ENCODE measurements at places on chromosomes 6 and 20.

- no peak for DNase-seq
Observed at GRCh38 chr20:51803148-51803854, 980 bp upstream of the SALL4 start.

GRCh38 chr20:45032276-45032675 lies 66.0 kb downstream of the STK4 start:
- DNase-seq = no peak

- DNase-seq = no peak
Observed at GRCh38 chr20:43140726-43141125, 49.0 kb downstream of the PTPRT start.

- no peak for DNase-seq
Observed at GRCh38 chr6:155329460-155330132, 15.3 kb upstream of the TFB1M start.

DNA sequence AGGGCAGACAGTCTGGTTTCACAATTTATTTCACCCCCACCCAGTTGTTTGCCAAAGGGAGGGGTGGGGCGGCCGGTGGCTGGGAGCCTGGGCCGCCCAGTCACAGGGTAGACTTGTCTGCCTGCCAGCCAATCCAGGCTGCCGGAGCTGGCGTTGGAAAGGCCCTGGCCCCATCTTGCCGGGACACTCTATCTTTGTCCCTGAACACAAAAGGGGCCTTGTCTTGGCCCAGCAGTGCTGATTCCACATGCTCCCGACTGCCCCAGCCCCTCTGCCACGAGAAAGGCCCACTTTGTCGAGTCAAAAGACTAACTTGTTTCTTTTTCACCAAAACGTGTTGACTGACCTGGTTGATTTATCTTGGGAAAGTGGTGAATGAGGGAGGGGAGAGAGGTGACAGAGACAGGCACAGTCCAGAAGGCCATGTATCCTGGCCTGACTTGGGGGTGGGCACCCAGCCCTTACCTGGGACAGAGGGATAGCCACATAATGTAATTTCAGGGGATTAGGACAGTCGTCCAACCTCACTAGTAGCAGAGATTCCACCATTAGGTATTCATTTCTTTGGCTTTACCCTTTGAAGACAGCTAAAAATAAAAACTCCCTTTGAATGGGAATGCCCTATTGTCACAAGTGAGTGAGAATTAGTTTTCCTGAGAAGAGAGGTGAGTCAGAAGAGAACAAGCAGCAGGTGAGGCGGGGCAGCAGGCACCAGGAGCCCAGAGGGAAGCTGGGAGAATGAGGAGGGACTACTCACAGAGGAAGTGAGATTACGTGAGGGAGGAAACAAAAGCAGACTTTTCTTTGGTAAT lies 67.0 kb upstream of the SIRPA start:
- no peak for DNase-seq

GRCh38 chr6:14537030-14537429 lies 419.5 kb downstream of the CD83 start:
- no peak for DNase-seq

DNA sequence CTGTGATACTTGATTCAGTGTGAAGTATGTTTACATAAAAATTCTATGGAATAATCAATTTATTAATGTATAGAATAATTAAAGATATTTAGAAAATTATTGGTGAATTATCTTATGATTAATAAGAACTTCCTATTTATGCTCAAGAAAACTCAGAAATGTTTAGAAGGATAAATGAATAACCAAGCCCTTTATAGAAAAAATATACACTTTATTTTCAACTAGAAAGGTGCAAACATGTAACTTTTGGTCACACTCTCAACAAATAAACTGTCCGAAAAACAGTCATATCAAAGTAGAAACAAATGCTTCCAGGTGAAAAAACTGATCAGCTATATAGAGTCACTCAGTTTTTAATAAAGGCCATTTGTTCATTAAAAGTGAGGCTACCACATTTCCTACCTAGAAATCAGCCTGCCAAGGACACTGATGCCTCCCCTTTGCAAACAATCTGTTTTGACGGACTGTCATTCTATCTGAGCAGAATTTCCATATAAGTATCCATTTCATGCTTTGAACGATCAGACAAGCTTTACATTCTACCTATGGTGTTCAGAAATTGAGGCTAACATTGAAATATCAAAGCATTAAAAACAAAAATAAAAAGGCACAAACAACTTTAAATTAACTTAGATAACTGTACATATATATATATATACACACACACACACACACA lies 3.0 kb downstream of the CCN2 start:
- DNase-seq = no peak

GRCh38 chr20:40809361-40809760 lies 120.3 kb upstream of the MAFB start:
- DNase-seq = no peak

DNA sequence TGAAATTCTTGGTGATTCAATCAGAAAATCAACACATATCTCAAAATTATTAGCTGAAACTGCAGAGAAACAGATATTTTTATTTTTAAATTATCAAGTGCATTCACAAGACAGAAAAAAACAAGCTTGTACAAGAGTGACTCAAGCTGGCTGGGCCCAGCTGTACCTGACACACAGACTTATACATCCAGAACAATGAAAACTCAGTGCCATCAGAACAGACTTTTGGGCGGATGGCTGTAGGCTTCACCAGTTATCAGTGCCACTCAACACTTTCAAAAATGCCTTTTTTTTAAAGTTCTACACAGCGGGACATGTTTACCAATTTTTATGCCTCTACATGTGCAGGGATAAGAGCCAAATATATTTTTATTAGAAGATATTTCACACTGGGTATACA lies 102.8 kb downstream of the MYB start:
- no peak for DNase-seq

GRCh38 chr20:41367393-41367695 lies 726 bp upstream of the EMILIN3 start:
- no peak for DNase-seq

DNA sequence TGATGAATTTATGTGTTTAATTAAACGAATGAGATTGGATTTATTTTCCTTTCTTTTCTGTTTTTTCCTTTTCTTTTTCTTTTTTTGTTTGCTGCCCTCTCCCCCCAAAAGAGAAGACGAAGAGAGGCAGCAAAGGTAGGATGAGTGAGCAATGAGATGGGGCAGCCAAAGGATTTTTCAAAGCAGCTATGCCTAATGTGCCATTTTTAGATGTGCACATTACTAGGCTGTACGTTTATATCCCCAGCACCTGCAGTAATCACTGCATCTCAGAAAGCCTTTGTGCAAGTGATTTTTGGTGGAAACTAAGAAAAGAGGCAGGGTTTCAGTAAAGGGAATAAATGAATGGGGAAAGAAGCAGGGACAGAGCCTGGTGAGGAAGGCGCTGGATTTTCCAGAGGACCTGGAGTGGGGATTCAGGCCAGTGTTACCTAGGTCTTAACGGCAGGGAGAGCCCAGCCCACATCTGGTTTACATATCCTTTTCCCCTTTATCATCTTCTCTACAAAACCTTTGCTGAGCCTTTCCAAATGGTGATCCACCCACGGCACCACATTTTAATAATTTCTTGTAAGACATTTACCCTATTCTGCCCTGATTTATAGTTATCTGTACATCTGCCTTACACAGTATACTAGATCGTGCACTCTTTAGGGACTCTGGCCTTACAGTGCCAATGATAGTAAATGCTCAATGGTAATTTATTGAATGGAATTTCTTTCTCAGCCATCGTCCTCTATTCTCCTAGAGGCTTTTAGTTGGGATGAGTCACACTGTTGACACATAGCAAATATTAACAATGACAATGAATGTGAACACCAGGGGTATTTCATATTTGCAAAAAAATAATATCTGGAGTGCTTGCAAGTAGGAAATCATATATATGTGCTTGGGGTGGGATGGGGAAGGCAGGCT lies 38.3 kb upstream of the ATXN1 start:
- DNase-seq = no peak

- no peak for DNase-seq
Observed at GRCh38 chr6:170294813-170295509, 4.1 kb upstream of the DLL1 start.

DNA sequence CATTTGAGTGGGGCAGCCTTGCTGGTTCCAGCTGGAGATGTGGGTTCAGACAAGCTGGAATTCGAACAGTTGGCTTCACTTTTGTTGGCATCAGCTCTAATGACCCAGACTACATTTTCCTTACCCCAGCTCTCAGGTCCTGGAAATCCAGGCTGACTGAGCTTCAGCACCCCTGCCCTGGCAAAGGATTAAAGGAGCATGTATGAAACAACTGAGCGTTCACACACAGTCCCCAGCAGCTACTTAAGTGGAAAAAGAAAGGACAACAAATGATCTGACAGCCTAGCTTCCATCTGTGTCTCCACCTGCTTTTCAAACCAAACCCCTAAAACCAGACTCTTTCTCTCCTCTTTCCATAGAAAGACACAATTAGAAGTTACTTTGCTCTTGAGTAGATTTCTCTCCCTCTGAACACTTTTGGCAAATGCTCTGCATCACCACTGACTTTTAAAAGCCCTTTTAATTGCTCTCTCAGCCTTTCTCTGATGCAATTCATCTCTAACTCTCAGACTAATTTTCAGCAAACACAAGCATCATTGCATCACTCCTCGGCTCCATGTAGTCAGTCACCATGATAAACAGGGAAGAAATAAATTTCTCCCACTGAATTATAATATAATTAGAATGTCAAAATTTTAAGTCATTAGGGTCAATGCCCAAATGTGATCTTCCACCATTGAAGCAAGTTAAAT lies 28.1 kb downstream of the ROS1 start:
- no peak for DNase-seq

DNA sequence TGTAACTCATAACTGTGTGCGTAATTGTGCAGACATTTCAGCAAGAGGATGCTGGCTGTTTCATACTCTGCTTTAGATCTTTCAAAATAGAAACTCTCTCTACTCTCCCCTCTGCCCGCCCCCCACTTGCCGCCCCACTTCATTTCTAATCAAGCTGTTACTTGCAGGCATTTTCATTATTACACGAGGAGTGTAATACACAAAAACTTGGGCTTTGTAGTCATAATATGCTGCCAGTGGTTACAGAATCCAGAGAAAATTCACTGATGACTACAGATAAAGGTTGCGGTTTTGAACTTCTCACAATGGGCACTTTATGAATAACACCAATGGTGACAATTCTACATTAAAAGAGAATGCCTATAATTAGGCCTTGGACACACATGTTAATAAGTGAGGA lies 194.0 kb upstream of the POU3F2 start:
- no peak for DNase-seq
